HAP-1 (cell line): ENCODE measurements at places on chromosomes 16 and 17.

- DNase-seq = no peak
Observed at GRCh38 chr17:35895636-35896587, 15.8 kb upstream of the CCL5 start.

DNA sequence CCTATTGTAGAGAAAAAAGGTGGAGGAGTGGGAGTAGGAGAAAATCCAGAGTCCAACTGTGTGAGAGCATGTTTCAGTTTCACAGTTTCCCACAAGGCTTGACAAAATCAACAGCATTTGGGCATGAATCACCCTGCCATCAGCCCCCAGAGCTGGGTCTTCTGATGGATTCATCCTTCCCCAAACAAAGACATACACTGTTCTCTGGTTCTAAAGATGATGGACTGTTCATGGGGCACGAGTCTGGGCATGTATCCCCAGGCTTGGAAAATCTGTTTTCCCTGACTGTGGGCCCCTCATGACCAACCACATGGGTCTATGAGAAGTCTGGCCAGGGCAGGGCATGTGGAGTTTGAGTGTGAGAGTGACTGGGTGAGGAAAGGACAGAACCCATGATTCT, 210.4 kb upstream of the IRX5 start:
- no peak for DNase-seq

DNA sequence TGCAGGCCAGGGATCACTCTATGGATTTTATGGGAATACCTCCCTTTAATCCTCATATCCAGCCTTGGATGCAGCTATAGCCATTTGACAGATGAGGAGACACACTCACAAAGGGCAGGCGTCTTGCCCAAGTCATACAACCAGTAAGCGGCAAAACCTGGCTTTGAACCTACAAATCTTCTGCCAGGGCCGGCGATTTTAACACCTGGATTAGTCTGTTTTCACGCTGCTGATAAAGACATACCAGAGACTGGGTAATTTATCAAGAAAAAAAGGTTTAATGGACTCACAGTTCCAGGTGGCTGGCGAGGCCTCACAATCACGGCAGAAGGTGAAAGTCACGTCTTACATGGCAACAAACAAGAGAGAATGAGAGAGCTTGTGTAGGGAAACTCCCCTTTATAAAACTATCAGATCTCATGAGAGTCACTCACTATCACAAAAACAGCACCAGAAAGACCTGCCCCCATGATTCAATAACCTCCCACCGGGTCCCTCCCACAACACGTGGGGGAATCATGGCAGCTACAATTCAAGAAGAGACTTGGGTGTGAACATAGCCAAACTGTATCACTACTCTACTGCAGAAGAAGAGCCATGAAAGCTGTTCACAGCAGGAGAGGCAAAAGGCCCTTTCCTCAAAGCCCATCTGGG, 67.5 kb downstream of the XYLT1 start:
- DNase-seq = no peak

GRCh38 chr17:32298721-32299579, 33.3 kb downstream of the RHBDL3 start:
- DNase-seq = peak; percentile 91

DNA sequence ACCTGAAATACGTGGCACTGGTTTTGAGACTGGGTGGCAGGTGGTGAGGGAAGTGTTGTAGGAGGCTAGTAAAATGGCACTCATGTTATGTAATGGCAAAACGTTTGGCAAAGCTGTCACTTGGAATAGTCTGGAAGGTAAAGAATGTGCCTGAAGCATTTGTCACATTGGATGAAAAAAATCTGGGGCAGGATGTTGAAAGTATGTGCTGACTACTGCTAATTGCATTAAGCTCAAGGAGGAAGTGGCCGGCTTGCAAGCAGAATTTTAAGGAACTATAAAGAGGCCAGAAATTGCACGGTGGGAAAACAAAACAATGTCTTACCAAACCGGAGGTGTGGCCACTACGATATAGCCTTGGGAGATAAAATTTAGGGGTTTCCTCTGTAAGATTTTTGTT, 26.6 kb upstream of the NLRP1 start:
- DNase-seq = no peak

DNA sequence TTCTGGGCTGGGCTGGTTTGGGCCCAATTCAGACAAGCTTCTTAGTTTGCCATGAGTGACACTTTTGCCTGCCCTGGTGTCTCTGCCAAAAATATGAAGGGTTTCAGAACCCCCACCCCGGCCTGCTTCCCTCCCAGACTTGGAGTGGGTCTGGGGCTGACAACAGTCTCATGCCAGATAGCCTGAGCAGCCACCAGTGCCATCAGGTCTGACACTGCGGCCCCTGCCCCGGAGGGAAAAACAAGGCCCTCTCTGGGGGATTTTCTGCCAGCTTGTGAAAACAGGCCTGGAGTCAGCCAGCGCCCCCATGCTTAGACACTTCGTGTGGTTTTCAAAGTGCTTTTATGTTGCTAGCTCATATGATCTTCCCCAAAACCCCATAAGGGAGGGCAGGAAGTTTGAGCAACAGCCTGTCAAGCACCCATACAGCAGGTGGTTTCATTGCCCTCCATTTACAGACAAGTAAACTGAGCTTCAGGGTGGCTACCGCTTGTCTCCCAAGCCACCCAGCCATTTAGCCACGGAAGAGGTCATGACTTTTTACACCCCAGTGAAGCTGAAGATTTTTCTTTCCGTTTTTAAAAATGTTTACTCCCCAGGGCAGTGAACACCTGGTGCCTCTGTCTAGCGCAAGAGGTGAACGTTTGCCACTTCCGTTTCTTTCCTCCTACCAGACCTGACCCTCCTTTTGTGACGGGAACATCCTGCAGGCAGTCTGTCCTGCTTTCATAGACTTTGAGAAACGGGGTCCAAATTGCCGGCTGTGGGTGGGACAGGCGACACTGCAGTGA, 300.6 kb downstream of the SEC14L1 start:
- DNase-seq = no peak

DNA sequence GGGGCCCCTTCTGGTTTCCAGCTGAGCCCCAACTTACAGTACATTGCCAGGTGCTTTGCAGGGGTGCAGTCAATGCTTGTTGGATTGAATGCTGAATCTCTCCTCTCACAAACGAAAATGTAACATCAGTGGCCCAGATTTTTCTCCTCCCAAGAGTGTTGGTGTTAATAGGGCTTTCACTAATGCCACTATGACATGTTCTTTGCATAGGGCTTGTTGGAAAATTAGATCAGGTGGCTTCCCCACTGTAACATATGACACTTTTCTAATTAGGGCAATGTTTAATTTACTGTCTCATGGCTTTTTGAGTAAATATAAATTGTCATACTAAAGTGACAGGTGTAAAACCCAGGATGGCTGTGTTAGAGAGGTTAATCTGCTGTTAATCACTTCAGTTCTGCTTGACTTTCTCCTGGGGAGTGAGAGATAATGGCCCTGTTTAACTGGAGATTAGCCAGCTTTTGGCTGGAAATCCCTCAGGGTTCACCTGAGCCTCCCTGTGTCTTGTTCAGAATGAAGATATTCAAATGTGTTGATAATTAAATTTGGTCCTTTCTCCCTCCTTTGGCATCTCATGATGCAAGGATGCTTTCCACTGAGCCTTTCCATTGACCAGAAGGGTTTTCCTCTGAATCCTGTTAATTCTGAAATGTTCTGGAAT, 502.3 kb downstream of the RBFOX1 start:
- no peak for DNase-seq

GRCh38 chr17:39486242-39486641, 25.0 kb downstream of the CDK12 start:
- DNase-seq = no peak

- no peak for DNase-seq
Observed at GRCh38 chr17:10836145-10836544, 1.7 kb downstream of the PIRT start.

GRCh38 chr17:68197997-68198930, 49.6 kb upstream of the AMZ2 start:
- DNase-seq = no peak

DNA sequence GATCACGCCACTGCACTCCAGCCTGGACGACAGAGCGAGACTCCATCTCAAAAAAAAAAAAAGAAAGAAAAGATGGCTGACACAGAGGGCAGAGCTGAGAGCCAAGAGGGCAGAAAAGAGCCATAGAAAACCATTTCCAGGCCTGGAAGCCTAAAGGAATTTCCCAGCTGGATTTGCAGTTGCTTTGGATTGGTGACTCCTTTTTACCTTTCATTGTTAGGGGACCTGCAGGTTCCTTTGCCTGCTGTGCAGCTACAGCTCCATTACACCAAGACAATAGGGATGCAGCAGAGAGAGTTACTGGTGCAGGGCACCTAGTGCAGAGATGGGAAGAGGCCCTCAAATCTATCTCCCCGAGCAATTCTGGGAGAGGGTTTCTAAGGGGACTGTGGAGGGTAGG, 18.4 kb downstream of the ZNF668 start:
- DNase-seq = no peak

GRCh38 chr17:50924800-50925199, 58.6 kb upstream of the TOB1 start:
- DNase-seq = no peak

GRCh38 chr17:82449883-82450356, 632 bp downstream of the CYBC1 start:
- DNase-seq = no peak

GRCh38 chr17:71632328-71632727, 488.5 kb upstream of the SOX9 start:
- DNase-seq = no peak

DNA sequence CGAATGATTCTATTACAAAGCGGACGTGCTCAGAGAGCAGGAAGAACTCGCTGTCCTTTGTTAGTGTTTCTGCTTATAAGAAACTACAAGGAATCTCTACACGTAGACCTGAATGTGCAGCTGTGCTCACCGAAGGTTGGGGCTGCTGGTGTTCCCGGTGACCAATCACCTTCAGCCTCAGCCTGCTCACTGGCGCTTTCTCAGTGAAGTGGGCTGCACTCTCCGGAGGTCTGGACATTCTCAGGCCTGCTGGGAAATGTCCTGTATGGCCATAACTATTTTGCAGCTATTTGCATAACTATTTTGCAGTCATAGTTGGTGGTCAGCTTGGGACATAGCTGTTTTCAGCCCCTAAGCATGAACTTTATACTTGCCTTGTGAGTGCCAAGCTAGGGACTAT, 9.7 kb upstream of the CIAO3 start:
- DNase-seq = no peak

DNA sequence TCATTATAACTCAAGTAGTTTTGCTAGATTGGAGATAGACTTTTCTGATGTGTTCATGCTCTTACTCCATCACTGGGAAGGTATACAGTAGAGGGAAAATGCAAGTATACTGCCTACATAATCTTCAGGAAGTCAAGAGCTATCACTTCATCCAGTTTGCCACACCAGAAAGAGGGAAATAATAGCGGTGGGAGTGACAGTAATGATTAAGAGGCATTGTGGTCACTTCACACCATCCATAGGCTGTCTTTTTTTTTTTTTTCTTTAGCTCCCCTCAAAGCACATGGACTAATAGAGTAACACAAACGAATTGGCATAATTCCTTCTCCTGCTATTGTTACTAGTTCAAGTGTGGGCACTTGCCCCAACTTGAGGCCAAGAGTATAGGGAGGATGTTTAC, 28.4 kb upstream of the HLF start:
- no peak for DNase-seq

DNA sequence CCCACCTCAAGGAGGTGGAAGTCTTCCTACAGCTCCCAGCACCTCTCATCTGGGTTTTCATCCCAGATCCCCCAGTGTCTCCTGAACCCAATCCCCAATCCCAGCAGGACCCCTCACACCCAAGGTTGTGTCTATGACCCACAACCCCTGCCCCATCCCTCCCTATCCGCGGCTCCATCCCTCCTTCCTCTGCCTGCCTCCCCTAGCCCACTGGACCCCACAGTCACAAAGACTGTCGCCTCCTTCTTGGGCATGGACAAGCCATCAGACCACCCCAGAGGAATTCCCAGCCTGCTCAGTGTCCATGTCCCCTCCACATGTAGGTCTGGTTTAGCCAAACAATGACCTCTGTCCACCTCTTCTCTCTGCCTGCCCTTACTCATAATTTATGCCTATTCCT, 12.3 kb downstream of the CES1 start:
- DNase-seq = no peak

GRCh38 chr17:45895969-45896785, 1.8 kb downstream of the MAPT start:
- DNase-seq = no peak

DNA sequence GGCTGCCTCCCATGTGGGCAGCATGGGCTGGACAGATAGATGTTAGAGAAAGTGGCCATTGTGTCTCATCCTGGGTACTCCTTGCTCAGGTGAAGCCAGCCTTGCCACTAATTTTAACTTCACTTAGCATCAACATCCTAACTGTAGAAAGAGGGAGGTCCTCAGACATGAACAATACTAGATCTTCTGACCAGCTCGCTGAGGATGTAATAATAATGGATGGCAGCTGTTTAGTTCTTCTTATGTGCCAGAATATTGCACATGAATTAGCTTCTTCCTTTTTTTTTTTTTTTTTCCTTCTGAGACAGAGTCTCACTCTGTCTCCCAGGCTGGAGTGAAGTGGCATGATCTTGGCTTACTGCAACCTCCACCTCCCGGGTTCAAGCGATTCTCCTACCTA, 232.4 kb downstream of the CCDC182 start:
- DNase-seq = no peak

DNA sequence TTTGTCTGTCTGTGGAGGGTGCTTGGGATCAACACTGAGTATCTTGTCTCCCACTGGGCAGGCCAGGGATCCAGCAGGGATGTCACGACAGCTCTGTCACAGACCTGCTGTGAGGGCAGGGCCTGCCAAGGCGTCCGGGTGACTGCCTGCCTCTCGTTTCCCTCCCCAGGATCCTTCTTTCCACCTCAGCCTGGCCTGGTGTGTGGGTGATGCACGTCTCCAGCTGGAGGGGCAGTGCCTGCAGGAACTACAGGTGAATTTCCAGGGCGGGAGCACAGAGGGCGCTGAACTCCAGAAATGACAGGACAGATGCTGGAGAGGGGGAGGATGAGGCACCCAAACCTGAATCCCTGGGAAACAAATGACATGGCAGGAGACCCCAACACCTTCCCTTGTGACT, 6.8 kb upstream of the MMP15 start:
- no peak for DNase-seq

- DNase-seq = no peak
Observed at GRCh38 chr16:11361701-11362451, 16.6 kb downstream of the RMI2 start.

DNA sequence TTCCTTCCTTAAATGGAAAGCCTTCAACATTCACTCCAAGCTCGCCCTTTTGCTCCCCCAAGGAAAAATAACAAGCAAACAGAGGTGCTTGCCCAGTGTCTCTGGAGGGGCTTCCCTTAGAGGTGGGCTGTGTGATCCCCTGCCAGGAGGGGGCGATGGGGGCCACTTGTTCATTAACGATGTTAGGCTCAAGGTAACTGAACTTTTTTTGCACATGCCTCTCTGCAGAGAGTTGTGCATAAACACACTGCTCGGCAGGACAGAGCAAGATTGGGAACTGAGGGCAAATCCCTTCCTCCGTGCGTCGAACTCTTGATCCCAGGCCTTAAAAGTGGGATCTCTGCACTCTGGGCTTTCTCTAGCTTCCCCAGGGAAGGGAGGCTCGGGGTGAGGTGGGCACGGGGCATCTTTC, 15.5 kb upstream of the NAGLU start:
- DNase-seq = no peak
